COR-L47 (cell line): ENCODE measurements at places on chromosomes 13 and 19.
A peak's percentile ranks its signal among the peaks of the same experiment; 100 is the strongest.

- no peak for DNase-seq
Observed at GRCh38 chr19:56637976-56638555, 4.9 kb upstream of the SMIM17 start.

DNA sequence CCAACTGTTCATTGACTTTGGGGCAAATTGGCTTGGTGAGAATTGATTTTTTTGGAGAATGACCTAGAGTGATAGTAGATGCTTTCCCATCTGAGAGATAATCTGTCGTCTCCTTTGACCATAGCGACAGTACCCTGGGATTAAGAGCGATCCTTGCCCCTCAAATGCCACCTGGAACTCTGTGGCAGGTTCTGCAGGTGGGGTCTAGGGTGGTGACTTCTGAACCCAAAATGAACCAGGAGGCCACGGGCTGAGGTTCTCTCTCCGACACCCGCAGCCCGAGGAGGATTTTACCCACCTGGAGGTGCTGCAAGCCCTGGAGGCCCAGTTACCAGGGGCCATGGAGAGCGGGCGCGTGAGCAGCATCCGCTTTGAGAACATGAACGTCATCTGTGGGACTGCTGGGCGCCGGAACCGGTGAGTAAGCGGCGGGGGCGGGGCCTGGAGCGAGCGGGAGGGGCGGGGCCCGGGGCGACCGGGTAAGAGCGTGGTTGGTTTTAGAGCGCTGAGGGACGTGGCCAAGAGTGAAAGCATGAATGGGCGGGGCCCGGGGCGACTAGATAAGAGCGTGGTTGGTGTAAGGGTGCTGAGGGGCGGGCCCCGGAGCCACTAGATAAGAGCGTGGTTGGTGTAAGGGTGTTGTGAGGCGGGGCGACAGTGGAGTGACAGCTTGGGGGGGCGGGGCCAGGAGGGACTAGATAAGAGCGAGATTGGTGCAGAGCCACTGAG lies 8.6 kb downstream of the C19orf81 start:
- DNase-seq, result no peak

- DNase-seq, result peak; percentile 46
Observed at GRCh38 chr13:35785576-35786303, 309.3 kb upstream of the MAB21L1 start.

DNA sequence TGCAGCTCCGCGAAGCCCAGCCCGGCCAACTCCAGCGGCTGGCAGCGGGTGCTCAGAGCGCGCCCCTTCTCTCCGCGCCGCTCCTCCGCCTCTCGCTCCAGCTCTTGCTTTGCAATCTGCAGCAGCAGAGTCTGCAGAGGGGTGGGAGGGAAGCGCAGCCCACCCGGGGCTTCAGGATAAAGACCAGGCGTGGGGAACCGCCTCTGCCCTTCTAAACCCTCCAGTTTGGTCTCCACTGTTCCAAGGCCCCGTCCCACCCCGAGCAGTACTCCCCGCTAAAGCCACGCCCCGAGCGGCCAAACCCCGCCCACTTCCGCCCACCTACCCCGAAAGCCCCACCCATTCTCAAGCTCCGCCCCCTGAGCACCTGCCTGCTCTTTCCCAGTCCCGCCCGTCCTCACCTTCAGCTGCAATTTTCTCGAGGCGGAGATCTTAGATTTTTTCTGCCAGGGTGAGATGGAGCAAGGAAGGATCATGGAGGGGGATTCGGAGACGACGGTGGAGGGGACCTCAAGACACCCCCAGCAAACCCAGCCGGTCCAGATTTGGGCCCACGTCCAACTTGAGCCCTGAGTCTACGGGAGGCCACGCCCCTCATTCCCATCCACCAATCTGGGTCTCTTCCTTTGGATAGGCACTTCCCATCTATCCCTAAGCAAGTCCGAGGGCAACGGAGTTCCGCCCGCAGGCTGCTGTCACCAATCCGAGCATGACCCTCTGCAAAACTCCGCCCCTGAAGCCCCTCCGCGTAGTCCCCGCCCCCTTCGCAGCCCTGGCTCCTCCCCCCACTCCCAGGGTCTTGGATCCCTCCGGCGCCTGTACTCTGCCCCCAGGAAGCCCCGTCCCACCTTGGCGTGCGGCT lies 1.1 kb downstream of the TNNI3 start:
- no peak for DNase-seq

GRCh38 chr13:114118511-114119123 lies 13.8 kb downstream of the RASA3 start:
- DNase-seq, result no peak

- DNase-seq, result no peak
Observed at GRCh38 chr13:25752957-25753551, 298.8 kb downstream of the SHISA2 start.

- no peak for DNase-seq
Observed at GRCh38 chr19:36973844-36974195, 57.7 kb downstream of the ZNF568 start.

DNA sequence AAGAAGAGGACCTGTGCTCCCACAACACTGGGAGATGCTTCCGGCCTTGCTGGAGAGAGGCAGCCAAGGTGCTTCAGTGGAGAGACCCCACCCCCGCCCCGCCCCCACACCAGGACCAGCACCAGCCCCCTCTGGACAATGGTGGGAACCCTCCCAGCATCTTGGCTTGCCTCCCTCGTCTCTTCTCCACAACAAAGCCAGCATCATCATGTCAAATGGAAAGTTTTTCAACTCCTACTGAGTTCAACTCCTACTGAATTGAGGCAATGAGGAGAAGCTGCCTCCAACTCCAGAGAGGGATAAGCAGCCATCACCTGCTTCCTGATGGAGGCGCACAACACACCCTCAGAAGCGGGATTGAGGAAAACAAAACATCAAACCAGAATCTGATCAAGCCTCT lies 12.8 kb downstream of the DEDD2 start:
- no peak for DNase-seq

GRCh38 chr19:49631610-49632192 lies 8.2 kb downstream of the RRAS start:
- no peak for DNase-seq

- no peak for DNase-seq
Observed at GRCh38 chr19:41421314-41421713, 5.9 kb downstream of the B3GNT8 start.

GRCh38 chr19:58007285-58007684 lies 4.7 kb upstream of the ZNF606 start:
- DNase-seq, result no peak

- DNase-seq, result no peak
Observed at GRCh38 chr13:46341112-46341711, 45.8 kb downstream of the RUBCNL start.

DNA sequence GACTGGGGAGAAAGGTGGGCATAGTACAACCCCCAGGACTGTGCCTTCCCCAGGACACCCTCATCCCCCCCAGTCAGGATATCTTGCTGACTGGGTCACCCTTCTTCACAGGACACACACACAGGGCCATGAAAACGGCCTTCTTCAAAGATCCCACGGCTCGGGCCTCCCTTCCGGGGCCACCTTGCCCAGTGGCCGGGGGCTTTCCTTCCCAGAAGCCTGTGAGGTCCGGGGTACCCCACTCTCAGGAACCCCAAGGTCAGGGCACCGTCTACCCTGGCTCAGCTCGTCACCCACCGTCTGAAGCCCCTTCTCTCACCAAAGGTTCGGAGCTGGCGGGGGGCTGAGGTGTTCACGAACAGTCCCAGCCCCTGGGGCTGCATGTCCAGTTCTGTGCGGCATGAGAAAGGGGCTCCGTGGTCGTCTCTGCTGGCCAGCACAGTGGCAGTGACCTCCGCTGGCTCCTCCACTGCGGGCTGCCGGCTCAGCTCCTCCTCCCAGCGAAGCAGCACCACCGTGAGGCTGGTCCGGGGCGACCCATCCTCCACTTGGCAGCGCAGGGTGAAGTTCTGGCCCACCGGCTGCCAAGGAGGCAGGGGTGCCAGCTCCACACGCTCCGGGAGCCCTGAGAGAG lies 2.1 kb upstream of the RAVER1 start:
- DNase-seq, result no peak

DNA sequence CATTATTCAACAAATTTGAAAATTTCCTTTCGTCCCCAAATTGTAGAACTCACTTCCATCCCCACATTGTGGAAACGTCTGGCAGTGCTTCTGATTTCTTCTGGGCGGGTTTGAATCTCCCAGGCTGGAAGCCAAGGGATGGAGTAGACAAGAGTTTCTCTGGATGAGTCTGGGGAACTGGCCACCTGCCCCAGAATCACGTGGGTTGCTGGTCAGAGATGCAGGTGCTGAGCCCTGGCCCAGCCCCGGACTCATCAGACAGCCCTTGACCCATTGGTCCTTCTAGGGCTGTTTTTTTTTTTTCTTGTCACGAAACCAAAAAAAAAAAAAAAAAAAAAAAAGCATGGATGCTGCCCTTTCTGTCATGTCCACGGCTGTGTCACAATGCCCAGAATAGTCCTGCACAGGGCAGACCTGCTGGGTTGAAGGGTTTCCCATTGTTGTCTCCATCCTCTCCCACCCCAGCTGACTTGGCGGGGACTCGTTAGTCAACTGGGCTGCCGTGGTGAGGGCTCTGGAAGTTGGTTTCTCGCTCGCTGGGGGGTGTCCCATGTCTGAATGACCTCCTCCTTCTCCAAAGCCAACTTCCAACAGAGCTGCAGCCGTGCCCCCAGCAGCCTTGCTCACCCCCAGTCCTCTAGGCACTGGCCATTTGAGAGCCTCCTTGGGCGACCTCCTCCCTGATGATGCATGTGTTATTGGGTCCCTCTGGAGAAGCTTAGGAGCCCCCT lies 12.8 kb downstream of the CHST8 start:
- no peak for DNase-seq

- DNase-seq, result no peak
Observed at GRCh38 chr13:98466634-98467236, 110.2 kb downstream of the STK24 start.

GRCh38 chr19:47021536-47022139 lies 2.0 kb downstream of the NPAS1 start:
- no peak for DNase-seq

GRCh38 chr19:53878776-53879139 lies 3.2 kb upstream of the PRKCG start:
- DNase-seq, result no peak

DNA sequence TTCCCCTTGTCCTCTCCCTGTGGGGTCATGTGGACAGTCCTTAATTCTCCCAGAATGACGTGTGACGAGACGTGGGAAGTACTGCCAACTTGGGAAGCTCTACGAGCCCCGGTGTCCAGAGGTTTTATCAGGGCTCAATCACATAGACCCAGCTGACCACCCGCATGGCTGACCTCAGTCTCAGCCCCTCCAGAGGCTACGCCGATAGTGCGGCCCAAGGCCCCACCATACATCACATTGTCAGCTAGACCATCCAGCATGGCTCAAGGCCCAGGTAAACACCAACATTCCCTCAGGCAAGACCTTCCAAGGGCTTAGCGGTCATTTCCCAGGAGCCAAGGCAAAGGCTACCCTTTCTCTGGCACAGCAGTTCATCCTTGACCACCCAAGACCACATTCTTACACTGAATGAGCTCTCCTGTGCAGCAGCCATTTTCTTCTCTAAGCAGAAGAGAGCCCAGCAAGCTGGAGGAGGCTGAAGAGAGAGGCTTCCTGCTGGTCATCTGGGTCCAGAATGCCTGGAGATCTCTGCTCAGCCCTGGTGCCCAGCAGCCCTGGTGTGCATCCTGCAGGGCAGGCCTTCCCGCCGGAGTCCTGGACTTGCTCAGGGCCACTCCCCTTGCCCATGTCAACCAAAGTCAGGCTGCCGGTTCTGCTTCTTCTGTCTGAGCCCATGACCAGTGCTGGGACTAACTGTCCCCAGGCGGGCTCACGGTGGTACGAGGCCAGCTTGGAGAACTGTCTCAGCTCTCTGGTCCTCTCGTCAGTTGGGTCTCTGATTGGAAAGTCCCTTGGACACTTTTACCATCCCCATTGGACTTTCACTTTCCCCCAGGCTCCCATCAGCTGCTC lies 7.9 kb upstream of the F10 start:
- no peak for DNase-seq

DNA sequence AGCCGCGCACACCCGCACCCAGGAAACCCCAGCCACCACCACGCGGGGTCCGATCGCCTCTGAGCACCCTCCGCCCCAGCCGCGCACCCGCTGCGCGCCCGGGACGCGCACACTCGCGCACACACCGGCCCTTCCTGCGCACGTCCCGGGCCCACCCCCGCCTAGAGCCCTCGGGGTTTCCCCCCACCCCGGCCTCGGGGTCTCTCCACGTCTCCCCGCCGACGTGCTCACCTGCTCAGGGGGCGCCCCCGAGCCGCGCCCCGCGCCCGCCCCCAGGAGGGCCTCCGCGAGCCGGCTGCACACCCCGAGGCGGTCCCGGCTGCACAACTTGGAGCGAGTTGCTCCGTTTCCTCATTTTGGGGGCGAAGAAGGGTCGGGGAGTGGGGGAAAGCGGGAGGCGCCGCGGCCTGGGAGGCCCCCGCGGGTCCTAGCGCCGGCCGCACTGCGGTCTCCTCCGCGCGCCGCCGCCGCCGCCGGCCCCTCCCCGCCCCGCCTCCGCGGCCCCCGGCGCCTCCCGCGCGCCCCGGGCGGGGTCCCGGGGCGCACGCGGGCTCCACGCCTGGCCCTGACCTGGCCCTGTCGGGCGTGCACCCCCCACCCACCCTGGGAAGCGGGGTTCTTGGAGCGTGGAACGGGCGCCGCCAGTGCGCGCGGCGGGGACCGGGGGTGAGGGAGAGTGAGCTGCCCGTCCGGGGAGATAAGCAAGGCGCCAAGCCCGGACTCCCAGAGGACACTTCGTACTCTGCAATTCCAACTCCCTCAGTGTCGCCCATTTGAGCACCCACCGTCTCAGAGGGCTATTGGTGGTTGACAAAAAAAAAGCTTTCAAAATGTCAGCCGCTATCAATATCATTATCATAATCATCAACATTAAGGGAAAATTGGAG lies at the start of gene MATK:
Gene MATK (minus strand): TSS at position 444 of the 887 bp plus-strand sequence. CDS start 1,246 bp downstream, outside the sequence.
- DNase-seq, result no peak

GRCh38 chr13:109654341-109655205 lies 131.8 kb downstream of the IRS2 start:
- DNase-seq, result no peak

GRCh38 chr13:109769921-109770320 lies 16.5 kb downstream of the IRS2 start:
- no peak for DNase-seq

- DNase-seq, result no peak
Observed at GRCh38 chr13:100872761-100873160, 198.2 kb upstream of the TMTC4 start.

DNA sequence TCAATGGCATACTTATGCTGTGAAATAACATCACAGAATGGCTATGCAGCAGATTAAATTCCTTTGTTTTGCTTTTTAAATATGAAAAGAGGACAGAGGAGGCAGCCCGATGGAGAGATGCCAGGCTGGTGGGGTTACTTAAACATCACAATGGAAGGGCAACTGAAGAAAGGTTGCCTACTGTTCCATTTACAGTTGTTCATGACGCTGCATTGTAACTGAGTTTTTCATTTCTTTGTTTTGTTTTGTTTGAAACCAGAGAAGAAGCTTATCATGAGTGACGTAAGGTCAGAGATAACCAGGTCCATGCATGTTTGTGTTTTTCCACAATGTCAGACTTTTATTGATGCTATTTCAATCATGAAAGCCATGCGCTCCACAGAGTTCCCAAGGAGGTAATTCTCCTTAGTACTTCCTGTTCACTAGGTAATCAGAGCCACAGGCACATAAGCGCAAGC lies 273.8 kb downstream of the LHFPL6 start:
- no peak for DNase-seq

DNA sequence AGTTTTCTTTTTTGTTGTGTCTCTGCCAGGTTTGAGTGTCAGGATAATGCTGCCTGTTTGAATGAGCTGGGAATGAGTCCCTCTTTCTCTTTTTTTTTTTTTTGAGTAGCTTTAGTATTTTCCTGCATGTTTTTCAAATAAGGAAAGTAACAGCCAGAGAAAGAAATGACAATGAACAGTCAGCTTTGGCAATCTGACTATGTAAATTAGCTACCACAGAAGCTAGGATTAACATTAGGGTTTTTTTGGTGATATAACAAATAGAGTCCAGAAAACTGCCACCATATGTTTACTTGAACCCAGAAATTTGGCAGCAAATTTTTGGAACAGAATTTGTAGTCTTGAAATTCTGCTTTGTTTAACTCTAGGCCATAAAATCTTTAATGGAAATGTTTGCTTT lies 50.5 kb downstream of the SGCG start:
- DNase-seq, result no peak
